ENCODE measurements at places on chromosomes 2 and 18.

- DNase-seq, result no peak
Measured at GRCh38 chr2:126660971-126661370, 5.0 kb downstream of the GYPC start.

GRCh38 chr2:106165029-106165428 is 29.1 kb downstream of the UXS1 start:
- DNase-seq, result no peak

DNA sequence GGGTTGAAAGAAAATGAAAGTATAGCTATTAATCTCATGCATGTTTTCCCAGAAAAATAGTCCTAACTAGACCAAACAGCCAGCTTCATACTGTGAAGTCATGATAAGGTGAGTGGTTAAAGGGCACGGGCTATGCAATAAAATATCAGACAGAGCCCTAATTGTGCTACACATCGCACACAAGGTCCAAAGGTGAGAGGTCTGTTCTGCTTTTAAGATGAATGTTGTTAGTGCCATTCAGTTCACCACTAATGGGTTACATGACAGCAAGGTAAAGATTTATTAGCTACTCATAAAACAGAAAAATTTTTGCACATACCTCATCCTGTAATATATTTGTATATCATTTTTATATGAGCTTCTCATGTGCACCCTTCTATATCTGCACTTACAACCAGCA is 105.0 kb upstream of the STK17B start:
- no peak for DNase-seq

- no peak for DNase-seq
Measured at GRCh38 chr2:121591199-121591598, 58.1 kb downstream of the CLASP1 start.

GRCh38 chr2:84175340-84175739 is 283.7 kb downstream of the SUCLG1 start:
- no peak for DNase-seq

GRCh38 chr2:223886726-223887125 is 49.3 kb upstream of the AP1S3 start:
- no peak for DNase-seq

- DNase-seq, result no peak
Measured at GRCh38 chr2:12027136-12027535, 280.7 kb downstream of the LPIN1 start.

DNA sequence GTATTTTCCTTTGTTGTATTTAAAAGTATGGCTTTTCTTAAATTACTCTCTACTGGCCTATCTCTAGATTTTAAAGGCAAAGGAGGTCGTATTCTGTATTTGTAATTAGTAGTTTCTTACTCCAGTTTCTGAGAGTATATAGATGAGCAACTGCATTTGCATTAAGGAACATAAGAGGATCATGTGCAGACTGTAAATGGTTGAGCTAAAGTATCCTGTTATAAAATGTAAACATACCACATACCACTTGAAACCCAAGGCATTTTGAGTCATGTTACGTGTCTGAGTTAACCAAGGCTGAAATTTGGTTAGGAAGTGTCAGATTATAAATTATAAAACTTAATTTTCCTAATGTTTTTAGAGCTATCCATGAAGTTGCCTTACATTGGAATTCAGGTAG is 76.3 kb downstream of the GPD2 start:
- DNase-seq, result no peak

- no peak for DNase-seq
Measured at GRCh38 chr2:225192869-225193268, 150.6 kb upstream of the DOCK10 start.

DNA sequence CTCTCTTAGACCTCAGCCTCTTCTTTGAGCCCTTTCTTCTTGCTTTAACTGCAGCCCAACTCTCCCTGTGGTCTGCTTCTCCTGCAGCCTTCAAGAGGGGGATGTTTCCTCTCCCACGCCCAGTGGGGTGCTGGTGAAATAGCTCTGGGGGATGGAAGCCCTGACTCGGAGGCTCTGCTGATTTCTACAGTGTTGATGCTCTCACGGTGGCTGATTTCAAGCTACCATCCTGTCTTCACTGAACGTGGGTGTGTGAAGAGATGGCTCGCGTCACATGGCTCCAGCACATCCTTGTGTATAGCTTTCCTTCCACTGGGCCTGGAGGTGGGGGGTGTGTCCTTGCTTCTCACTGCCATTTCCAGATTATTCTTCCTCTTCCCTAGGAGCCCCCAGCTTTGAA is 20.0 kb downstream of the MPP4 start:
- DNase-seq, result peak; percentile 14

GRCh38 chr2:63446658-63447057 is 141.6 kb downstream of the WDPCP start:
- no peak for DNase-seq

GRCh38 chr2:168526641-168527040 is 70.6 kb downstream of the CERS6 start:
- no peak for DNase-seq

DNA sequence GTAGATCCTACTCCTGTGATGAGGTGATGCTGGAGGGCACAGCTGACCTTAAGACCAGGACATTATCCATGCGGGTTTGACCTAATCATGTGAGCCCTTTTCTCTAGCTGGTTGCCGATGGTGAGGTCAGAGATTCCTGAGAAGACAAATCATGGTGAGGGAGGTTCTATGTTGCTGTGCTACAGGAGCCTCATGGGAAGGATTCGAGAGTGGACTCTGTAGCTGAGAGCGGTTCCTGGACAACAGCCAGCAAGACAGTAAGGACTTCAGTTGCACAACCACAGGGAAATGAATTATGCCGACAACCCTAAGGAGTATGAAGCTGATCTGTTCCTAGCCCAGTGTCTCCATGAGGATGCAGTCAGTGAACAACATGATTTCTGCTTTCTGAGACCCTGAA is 80.4 kb downstream of the EPB41L3 start:
- no peak for DNase-seq

- DNase-seq, result no peak
Measured at GRCh38 chr2:52974127-52974526, 793.5 kb upstream of the CHAC2 start.

DNA sequence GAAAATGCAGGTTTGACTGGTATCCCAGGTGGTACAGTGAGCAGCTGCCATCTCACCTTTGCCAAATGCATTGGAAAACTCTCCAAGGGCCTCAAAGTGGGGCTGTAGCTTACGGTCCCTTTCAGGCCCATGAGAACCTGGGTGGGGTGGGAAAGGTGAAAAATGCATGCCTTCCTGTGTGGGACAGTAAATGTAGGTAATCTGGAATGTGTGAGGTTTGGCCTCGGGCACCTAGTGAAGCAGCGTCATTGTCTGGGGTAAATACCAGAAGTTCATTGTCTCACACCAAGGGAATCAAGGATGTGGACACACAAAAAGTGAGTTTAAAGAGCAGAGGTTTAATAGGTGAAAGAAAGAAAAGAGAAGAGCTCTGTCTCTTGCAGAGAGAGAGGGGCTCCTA is 36.6 kb downstream of the TIMM21 start:
- DNase-seq, result no peak

Measured in anterior cingulate cortex (tissue), 58 donors.